Motor neuron (in vitro differentiated cells): ENCODE measurements at places on chromosomes 6 and 20. TPM values are rescaled to one million over a fixed set of nuclear protein-coding genes. Genes with fewer than 3 reads are reported as not detected.

DNA sequence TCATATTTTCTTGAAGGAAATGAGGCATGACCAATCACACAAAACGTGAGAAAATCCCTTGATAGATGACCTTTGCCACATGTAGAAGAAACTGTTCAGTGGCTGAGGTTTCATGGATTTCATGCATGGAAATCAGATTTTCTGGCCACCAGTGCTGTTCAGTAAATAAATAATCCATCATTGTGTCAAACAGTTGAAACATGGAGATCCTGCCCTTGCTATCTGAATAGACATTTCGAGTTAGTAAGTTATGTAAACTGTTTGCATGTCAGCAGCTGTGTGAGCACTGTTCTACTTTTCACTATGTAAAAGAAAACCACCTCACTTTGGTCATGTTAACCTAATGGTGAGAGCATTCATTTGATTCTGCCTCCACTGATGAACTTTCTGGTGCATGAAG, 793.9 kb upstream of the EPHA7 start:
- no peak for ATAC-seq

DNA sequence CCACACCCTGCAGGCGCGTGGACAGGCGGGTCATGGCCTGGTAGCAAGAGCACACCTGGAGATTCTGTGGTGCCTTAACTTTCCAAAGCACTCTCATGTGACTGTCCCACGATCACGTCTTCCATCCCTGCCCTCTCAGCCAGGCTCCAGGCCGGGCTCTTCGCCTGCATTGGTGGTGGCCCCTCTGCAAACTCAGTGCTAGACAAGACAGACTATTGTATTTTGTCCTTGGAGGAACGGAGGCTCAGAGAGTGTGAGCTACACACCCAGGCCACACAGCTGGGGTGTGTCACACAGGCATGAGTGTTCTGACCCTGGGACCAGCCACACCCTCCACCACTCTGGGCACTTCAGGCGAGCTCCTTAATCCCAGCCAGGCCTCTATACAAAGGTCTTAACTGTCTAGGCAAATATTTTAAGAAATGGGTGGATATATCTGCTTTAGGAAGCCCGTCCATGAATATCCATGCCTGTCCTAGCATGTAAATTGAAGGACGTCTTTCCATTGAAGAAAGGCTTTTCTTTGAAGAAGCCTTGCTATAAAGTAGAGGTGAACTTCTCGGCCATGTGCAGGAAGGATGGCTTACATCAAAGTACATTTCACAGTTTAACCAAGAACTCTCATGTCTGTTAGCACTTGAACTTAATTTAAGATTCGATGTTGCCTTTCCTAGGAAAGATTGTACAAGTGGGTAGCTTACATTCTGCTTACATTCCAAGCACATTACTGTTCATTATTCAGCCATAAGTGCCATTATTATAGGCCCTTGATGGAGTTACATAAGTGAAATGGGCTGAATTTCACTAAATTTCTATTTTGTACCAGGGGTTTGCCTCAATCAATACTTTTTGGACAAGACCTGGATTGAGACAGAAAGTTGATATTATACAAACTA, 263.9 kb downstream of the DLL1 start:
- ATAC-seq: peak; percentile 18

DNA sequence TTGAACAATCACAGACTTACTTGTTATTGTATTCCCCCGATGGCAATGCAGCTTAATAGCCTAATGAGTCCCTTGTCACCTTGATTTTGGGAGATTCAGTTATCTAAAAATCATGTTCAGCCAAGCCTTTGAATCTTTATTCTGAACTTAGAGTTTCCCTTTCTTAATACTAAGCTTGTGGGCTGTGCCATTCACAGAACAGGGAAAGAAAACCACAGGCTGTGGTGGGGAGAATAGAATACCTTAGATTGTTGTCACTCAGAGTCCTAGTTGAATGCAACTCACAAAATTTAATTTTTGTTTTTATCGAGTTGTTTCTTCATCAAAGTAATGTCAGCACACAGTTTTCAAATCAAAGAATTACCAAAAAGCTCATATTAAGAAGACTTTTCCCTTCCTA, 37.4 kb downstream of the RFPL4B start:
- no peak for ATAC-seq

GRCh38 chr6:163346497-163346961, 68.0 kb upstream of the QKI start:
- no peak for ATAC-seq

CEP57L1 gene
- total RNA-seq: 12.0 and 12.1 TPM in 2 replicates

TRIM10 gene
- total RNA-seq: 0.13 TPM in 1 of 2 replicates, not detected in the other

NFATC2 gene
- total RNA-seq: 0.11 and 0.19 TPM in 2 replicates
